ENCODE measurements at places on chromosomes 1 and 21.

GRCh38 chr21:44875316-44875700 lies 1.8 kb upstream of the PTTG1IP start:
- peak; percentile 66 for DNase-seq

GRCh38 chr1:2050793-2051682 lies 827 bp downstream of the PRKCZ start:
- DNase-seq, result no peak

GRCh38 chr1:225119307-225119706 lies 189.8 kb downstream of the DNAH14 start:
- no peak for DNase-seq

- DNase-seq, result peak; percentile 72
Measured at GRCh38 chr21:41610042-41610839, 102.3 kb upstream of the TMPRSS2 start.

- no peak for DNase-seq
Measured at GRCh38 chr1:203612932-203613682, 13.5 kb upstream of the ATP2B4 start.

GRCh38 chr21:27813750-27814149 lies 846.9 kb upstream of the ADAMTS5 start:
- no peak for DNase-seq

GRCh38 chr1:177869586-177869985 lies 100.3 kb downstream of the SEC16B start:
- DNase-seq, result no peak

- DNase-seq, result peak; percentile 42
Measured at GRCh38 chr21:31443736-31444521, 99.9 kb upstream of the TIAM1 start.

GRCh38 chr1:33049371-33049770 lies 12.7 kb upstream of the AK2 start:
- no peak for DNase-seq

GRCh38 chr1:112522621-112523020 lies 13.9 kb downstream of the WNT2B start:
- peak; percentile 92 for DNase-seq

DNA sequence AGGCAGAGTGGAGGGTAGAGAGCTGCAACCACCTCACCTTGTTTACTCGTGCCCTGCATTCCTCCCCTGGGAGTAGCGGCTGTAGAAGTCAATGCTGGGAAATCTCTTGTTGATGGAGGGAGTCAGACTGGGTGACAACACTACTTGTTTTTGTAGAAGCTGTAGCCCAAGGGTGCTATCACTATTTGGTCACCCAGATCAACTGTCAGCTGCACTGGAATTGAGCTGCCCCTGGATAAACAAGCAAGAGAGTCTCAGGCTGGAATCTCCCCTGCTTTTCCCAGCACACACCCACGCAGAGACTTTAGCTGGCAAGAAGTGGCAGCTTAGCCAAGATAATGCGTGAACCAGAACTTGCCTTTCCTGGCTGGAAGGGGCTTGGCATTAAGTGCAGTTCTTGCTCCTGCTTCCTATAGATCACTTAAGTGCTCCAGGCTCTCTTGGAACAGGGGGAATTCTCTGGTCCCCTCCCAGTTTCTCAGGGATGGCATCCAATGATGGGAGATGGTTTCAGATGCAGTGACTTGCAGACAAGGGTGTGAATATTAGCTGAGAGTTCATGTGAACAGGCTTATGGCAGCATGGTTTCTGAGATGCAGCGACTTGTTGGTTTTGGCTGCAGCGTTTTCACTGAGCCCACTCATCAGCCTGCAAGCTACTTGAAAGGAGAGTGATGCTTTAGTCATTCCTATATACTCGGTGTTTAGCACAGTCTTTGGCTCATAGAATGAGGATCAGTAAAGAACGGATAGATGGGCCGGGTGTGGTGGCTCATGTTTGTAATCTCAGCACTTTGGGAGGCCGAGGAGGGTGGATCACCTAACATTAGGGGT lies 16.8 kb downstream of the ATP2B4 start:
- DNase-seq, result peak; percentile 68

DNA sequence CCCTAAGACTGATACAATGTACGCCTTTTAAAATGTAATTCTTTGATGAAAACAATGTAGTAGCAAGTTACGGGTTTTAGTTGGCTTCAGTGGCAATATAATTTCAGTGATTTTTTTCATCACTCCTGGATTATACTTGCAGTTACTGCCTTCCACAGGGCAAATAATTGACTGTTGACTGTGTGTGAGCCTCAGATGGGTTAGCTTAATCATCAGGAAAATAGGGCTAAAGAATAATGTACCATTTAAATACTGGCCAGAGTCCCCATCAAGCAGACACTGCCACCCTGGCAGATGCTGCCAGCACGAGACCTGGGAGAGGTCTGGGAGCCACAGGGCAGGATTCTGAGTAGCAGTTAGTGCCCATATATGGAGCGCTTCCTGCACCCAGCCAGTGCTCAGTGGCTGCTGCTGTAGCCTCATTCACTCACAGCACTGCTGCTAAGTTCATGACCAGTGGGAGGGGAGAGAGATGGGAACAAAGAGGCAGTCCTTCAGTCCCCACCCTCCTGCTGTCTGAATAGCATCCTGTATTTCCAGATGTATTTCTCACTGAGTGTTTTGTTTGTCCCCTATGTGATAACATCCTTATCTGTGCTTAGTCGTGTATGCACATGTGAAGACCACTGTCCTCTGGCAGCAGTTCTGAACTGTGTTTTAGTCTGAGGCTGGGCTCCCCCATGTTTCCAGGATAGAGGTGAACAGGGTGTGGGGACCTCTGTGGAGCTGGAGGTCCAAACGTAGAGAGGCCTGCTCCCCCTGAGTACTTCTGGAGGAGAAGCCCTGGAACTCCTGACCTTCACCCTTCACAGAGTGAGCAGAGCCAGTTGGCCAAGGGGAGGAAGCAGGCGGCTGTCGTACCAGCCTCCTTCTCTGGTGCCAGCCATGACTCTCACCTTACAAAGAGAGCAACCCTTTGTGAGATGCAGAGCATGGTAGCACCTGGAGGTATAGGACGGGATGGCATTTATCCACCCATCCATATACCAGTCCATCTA lies 80.4 kb downstream of the ADARB1 start:
- peak; percentile 83 for DNase-seq

- no peak for DNase-seq
Measured at GRCh38 chr1:30805304-30806003, 47.9 kb upstream of the LAPTM5 start.

DNA sequence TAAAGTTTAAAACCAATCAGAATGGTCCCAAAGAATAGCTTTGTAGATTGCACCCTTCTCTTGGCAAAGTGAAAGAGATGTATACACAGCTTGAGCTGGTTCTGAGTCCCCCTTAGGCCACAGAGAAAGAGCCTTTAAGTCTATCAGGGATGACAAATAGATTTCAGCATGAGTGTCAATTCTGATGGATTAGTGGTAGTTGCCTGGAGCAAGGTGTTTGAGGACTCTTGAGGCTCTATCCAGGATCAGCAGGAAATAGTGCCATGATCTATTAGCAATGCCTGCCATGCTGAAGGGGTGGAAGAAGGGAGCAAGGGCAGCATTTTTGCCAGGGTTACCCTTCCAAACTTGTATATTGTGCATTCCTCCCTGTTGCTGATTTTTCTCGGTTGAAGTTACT lies 116.6 kb downstream of the ATG4C start:
- no peak for DNase-seq

DNA sequence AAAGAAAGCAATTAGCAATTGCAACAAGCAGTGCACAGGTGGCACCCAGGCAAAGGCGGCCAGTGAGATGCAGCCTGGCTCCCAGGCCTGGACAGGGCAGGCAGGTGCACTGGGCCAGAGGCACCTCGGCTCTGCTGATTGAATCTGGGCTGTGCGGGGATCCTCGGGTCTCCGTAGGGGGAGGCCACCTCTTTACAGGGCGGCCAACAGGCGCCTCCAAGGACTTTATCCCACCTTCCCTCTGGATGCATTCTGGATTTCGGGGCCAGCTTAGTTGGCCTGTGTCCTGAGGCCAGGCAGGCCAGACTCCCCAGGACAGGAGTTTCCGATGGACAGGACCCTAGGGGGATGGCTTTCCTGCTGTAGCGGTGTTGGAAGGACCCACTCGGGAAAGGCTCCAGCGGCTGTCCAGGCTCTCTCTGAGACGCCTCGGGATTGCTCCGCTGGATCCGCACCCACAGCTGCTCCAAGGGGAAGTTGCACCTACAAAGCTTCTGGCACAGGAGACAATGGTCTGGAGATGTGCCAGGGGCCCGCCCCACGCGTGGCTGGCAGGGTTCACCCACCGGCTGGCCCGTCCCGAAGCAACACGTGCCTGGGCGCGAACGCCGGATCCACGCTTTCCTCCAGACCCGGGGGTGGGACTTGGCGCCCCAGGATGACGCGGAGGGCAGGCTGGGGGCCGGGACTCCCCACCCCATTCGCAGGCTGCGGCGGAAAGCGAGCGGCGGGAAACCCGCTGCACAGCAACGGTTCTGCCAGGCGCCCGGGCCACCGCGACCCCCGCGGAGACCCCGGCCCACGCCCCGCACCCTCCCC lies 810 bp downstream of the SLC19A1 start:
- peak; percentile 72 for DNase-seq

GRCh38 chr1:81377406-81377805 lies 423.3 kb upstream of the ADGRL2 start:
- no peak for DNase-seq

DNA sequence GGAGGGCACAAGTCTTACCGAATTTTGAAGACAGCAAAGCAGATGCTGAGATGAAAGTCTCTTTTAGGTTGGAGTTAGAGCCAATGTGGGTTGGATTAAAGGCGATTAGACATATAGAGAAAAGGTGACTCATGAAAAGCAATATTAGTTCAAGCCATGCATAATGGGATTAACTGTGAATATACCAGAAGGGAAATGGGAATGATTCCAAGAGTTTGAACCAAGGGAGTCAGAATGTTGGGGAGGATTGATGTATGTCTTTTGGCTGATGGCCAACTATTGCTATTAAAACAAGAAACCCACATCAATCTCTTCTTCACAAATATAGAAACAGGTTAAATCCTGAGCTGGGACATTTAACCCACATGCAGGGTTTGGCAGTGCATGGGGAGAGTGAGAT lies 1.2 kb downstream of the HMGCS2 start:
- DNase-seq, result no peak

DNA sequence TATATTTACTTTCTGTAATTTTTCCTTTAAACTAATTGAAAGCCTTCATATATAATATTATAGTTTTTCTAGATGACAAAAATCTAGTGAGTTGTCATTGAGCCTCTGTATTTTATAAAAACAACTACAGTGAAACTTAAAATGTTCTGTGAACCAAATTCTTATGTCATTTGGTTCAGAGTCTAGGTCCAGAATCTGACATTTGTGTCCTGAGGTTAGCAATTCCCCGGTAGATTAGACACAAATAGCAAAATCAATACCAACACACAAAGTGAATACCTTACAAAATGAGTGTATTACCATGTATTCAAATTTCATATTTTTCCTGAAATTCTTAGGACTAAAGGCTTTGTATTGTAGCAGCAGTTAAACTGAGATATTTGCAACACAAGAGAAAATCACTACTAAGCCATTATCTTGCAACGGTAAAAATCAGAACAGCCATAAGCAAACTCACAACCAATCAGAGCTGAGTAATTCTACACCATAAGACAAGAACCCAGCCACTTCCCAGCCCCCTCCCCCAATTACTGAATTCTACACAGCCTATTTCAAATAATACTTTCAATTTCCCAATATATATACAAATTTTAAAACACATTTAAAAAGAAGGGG lies 573.5 kb downstream of the SMYD3 start:
- no peak for DNase-seq

DNA sequence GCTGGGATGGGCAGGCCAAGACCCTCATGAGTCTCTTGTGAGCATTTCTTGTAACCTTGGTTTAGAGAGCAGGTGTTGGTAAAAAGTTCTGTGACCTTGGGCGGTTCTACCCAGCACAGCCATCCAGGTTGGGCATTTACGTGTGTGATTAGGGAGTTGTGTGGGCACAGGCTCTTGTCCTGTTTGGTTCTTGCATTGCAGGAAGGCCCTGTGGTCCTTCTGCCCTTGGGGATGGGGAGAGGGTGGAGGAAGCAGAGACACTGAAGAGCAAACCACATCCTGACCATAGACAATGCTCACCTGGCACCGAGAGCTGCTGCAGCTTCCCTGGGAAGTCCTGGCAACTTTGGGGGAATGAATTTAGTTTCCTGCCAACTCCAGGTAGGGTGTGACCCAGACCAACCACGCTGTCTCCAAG lies 25.6 kb downstream of the RNF187 start:
- no peak for DNase-seq

GRCh38 chr1:214824763-214825162 lies 221.8 kb downstream of the CENPF start:
- peak; percentile 4 for DNase-seq

GRCh38 chr1:199041173-199041914 lies 402.5 kb downstream of the PTPRC start:
- DNase-seq, result peak; percentile 24

- no peak for DNase-seq
Measured at GRCh38 chr1:193125369-193125768, 3.5 kb downstream of the CDC73 start.

DNA sequence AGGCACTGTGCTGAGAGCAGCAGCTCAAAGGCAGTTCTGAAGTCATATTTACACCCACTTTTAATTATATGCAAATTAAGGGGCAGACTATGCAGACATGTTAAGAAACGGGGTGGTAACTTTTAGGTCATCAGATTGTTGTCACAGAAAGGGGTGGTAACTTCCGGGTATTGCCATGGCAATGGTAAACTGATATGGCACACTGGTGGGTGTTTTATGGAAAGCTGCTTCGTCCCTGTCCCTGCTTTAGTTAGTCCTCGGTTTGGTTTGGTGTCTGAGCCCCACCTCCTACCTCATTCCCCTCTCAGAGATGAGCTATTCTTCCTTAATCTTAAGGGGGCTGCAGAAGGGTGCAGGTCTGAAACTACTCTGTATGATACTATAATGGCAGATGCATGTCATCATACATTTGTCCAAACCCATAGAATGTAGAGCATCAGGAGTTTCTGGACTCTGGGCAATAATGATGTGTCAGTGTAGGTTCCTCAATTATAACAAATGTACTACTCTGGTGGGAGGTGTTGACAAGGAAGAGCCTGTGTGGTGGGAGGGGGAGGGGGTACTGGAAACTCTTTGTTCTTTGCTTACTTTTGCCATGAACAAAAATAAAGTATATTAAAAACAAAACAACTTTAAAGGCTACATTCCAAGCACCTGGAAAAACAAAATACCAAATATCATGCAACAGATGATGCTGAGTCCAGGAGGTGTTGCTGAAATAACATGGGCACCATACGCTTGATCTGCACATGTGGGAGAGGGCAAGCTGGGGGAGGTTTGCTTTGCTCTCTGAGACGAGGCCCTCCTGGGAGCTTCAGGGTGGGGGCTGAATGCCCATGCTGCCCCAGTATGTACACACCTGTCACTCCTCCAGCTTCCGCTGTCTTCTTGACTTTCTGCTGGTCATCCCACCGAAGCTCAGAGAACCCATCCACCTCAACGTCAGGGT lies 6.3 kb downstream of the PARP1 start:
- no peak for DNase-seq

- no peak for DNase-seq
Measured at GRCh38 chr1:15436881-15437442, 1.3 kb upstream of the CTRC start.
